Sigmoid colon (tissue), 7 donors: ENCODE measurements at places on chromosomes 7 and 10.

DNA sequence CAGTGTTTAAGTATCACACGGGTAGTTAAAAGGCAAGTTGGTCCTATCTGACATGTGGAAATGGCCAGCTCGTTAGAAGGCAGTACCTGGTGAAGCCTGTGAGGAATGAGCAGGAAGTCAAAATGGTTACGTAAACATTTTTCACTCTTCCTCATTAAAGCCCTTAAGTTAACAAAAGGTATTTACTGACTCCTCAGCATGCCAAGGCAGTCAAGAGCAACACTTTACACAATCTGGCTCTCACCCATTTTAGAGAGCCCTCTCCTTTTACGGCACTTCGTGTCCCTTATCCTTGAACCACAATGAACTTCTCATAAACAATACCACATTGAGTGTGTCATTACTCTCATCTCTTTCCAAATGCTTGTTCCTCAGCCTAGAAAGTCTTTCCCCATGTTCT, 11.0 kb upstream of the RSBN1L start:
- H3K27me3 ChIP-seq, result no peaks in the 10 kb centered on the region
- no peak for DNase-seq
- peaks cover 21% of the 10 kb centered on the region for H3K36me3 ChIP-seq
- H3K4me3 ChIP-seq, result no peak overlapping the region
- H3K4me1 ChIP-seq, result no peaks in the 10 kb centered on the region

DNA sequence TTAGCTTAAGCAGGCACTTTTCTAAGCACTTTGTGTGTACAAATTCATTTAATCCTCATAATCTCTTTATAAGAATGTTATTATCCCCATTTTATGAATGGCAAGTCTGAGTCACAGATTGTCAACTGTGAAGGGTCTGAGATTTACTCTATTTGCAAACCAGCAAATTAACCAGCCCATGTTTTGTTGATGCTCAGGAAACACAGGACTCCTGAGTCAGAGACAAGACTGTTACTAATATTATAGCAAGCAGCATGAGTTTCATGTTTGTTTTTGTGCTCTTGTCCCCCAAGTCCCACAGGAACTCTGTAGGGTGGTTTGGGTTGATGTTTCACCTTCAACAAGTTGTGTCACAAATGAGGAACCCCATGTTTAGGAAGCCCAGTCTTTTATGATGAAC, 182.0 kb upstream of the PPP1R3A start:
- no peaks in the 10 kb centered on the region for H3K27me3 ChIP-seq
- H3K4me1 ChIP-seq, result peaks cover 54% of the 10 kb centered on the region
- no peak overlapping the region for H3K4me3 ChIP-seq
- DNase-seq, result no peak

- peak; percentile 46 for DNase-seq
- no peak overlapping the region for H3K27ac ChIP-seq
- no peaks in the 10 kb centered on the region for H3K36me3 ChIP-seq
- H3K4me3 ChIP-seq, result no peak overlapping the region
- no peaks in the 10 kb centered on the region for H3K27me3 ChIP-seq
Measured at GRCh38 chr10:122290833-122291532, 19.9 kb downstream of the BTBD16 start.

DNA sequence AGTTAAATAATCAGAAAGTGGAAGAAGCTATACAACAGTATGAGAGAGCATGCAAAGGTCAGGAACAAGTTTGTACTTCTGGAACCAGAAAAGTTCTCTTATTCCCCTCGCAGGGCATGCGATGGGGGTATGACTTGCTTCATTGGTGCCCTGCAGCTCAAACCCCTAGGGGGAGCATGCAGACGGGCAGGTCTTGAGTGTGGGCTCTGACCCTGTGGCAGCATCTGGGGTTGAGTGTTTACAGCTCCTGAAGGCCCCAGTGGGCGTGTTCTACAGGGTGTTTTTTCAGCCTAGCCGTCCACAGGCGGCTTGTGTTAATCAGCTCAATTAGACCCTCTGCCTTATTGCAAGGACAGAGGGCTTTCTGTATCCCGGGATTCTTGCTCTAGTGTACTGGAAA, 44.5 kb downstream of the KIF20B start:
- no peaks in the 10 kb centered on the region for H3K4me1 ChIP-seq
- H3K36me3 ChIP-seq, result no peaks in the 10 kb centered on the region
- no peak for DNase-seq
- H3K4me3 ChIP-seq, result no peak overlapping the region
- no peaks in the 10 kb centered on the region for H3K27me3 ChIP-seq
- H3K27ac ChIP-seq, result no peak overlapping the region

DNA sequence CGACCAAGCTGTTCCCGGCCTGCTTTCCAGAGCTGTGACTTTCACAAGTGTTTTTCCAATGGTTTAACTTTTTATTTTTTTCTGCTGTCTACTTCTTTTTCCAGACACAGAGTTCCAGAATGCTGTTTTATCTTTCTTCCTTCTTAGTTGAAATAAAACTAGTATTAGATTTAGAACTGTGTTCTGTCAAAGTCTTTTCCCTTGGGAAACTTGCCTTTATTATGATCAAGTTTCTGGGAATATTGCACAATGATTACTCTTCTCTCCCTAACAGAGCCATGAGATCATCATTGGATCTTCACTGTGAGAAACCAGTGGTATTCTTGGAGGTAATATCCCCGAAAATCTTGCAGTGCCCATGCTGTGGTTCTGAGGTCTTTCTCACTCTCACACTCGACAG, 104.9 kb upstream of the KCND2 start:
- no peak for DNase-seq
- peak overlapping the region; percentile 26 for H3K27ac ChIP-seq
- H3K27me3 ChIP-seq, result no peaks in the 10 kb centered on the region
- no peaks in the 10 kb centered on the region for H3K36me3 ChIP-seq
- H3K4me1 ChIP-seq, result peaks cover 16% of the 10 kb centered on the region
- no peak overlapping the region for H3K4me3 ChIP-seq

- DNase-seq, result no peak
- H3K27me3 ChIP-seq, result no peaks in the 10 kb centered on the region
- no peak overlapping the region for H3K27ac ChIP-seq
- no peaks in the 10 kb centered on the region for H3K36me3 ChIP-seq
- no peaks in the 10 kb centered on the region for H3K4me1 ChIP-seq
Measured at GRCh38 chr10:118812393-118812740, 57.6 kb upstream of the CACUL1 start.

DNA sequence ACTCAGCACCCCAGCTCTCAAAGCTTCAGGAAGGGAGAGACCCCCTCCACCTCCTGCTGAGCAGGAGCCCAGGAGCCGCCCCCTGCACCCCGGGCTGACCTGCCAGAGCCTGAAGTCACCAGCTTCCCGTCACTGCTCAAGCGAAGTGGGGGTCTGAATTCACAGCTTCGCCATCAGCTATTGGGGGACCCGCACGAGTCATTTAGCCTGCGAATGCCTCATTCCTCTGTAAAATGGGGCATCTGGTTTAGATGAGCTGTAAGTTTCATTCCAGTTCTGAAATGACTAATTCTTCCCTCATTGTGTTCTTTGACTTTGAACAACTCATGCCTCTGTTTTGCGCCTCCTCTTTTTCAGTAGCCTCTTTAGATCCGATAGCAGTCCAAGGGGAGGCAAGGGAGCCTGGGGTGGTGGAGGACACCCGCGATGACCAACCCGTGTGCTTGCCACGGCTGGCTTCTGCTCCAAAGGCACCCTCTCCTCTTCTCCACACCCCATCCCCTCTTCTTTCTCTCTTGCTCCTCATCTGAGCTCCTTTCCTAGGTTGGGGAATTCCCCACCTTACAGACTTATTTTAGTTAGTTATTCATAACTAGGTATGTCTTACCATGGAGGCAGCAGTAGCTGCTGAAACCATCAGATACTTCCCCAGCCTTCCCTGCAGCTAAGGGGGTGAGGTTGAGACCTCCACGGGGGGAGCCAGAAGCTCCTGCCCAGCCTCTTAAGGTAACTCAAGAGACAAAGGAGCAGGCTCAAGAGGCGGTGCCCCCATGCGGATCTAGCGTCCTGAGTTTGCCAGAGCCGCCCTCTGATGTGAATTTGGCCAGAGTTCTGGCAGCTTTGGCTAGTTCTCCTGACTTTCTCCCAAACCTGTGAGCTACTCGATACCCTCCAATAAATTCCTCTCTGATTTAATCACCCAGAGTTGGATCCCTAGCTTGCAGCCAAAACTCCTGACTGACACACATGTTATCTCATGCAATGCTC, 47.7 kb downstream of the RBM17 start:
- H3K27me3 ChIP-seq, result peaks cover 47% of the 10 kb centered on the region
- no peak overlapping the region for H3K4me3 ChIP-seq
- no peaks in the 10 kb centered on the region for H3K4me1 ChIP-seq
- DNase-seq, result peak; percentile 48
- H3K27ac ChIP-seq, result no peak overlapping the region

GRCh38 chr10:43264965-43265798, 1.7 kb downstream of the RASGEF1A start:
- DNase-seq, result no peak
- H3K4me3 ChIP-seq, result no peak overlapping the region
- peaks cover 10% of the 10 kb centered on the region for H3K4me1 ChIP-seq
- peaks cover 74% of the 10 kb centered on the region for H3K27me3 ChIP-seq
- H3K27ac ChIP-seq, result no peak overlapping the region

- H3K4me1 ChIP-seq, result no peaks in the 10 kb centered on the region
- no peaks in the 10 kb centered on the region for H3K27me3 ChIP-seq
- H3K27ac ChIP-seq, result no peak overlapping the region
Measured at GRCh38 chr10:116168329-116168728, 104.7 kb downstream of the GFRA1 start.

GRCh38 chr10:107767185-107767584, 602.7 kb upstream of the SORCS1 start:
- H3K27ac ChIP-seq, result no peak overlapping the region
- DNase-seq, result no peak
- no peak overlapping the region for H3K4me3 ChIP-seq
- no peaks in the 10 kb centered on the region for H3K27me3 ChIP-seq
- H3K4me1 ChIP-seq, result no peaks in the 10 kb centered on the region

- H3K36me3 ChIP-seq, result no peaks in the 10 kb centered on the region
- no peak overlapping the region for H3K27ac ChIP-seq
- no peaks in the 10 kb centered on the region for H3K4me1 ChIP-seq
- no peaks in the 10 kb centered on the region for H3K27me3 ChIP-seq
- no peak for DNase-seq
- no peak overlapping the region for H3K4me3 ChIP-seq
Measured at GRCh38 chr7:98852826-98853225, 17.0 kb downstream of the TMEM130 start.

GRCh38 chr7:5694221-5694754, 87.2 kb downstream of the RNF216 start:
- no peaks in the 10 kb centered on the region for H3K36me3 ChIP-seq
- H3K4me1 ChIP-seq, result peaks cover 92% of the 10 kb centered on the region
- H3K27me3 ChIP-seq, result no peaks in the 10 kb centered on the region
- peak overlapping the region; percentile 37 for H3K4me3 ChIP-seq
- H3K27ac ChIP-seq, result peak overlapping the region; percentile 93
- DNase-seq, result peak; percentile 88

- peaks cover 27% of the 10 kb centered on the region for H3K4me1 ChIP-seq
- no peaks in the 10 kb centered on the region for H3K36me3 ChIP-seq
- H3K27me3 ChIP-seq, result no peaks in the 10 kb centered on the region
- DNase-seq, result peak; percentile 94
- H3K4me3 ChIP-seq, result peak within 1 kb of the TSS; percentile 82
Measured at GRCh38 chr7:55018361-55019190, at the start of gene EGFR. EGFR (plus strand) TSS chr7:55019017; CDS start chr7:55019278, 261 bp downstream.

DNA sequence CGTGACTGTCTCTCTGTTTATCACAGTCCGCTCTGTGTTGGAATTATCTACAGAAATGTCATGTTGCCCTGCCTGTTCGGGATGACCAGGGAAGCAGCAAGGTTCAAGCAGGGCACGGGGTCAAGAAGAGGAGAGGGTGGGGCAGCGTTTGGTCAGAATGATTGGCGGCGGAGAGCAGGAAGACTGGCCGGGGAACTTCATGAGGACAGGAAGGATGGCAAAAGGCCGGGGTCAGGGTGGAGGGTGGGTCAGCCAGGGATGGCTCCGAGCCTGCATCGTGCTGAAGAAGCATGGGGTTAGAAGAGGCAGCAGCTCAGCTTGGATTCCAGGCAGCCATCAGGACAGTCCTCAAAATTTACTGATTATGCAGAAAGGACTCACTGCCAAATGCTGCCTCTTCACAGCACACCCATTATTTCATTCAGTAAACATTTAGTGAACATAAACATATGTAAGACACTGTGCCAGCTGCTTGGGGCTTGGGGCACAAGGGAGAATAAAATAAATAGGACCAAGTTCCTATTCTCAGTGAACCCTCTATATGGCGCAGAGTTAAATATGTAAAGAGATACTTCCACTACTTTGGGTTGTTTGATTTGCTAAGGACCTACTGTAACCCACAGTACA, 42.8 kb downstream of the WNT2 start:
- DNase-seq, result no peak
- no peaks in the 10 kb centered on the region for H3K27me3 ChIP-seq
- no peaks in the 10 kb centered on the region for H3K4me1 ChIP-seq

DNA sequence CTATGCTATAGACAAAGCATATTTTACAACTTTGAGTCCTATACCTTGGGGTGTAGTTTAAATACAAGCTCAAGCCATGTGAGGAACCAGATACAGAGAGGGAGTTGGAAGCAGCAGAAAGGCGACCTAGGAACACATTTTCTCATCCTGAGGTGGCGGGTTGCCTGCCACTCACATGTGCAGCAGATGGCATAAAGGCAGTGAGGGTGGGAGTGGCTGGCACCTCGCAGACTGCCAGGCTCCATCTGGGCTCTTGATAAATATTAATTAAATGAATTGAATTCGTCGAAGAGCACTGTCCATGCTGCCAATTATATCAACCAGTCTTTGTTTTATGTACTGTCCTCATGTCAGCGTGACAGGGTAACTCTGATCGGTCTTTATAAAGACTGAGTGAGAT, 79.0 kb upstream of the SEMA3C start:
- H3K36me3 ChIP-seq, result no peaks in the 10 kb centered on the region
- no peaks in the 10 kb centered on the region for H3K4me1 ChIP-seq
- H3K27me3 ChIP-seq, result no peaks in the 10 kb centered on the region
- no peak overlapping the region for H3K4me3 ChIP-seq
- DNase-seq, result no peak

- no peaks in the 10 kb centered on the region for H3K27me3 ChIP-seq
- no peaks in the 10 kb centered on the region for H3K4me1 ChIP-seq
- no peak overlapping the region for H3K4me3 ChIP-seq
- no peak for DNase-seq
- no peaks in the 10 kb centered on the region for H3K36me3 ChIP-seq
Measured at GRCh38 chr10:22895252-22895651, 32.6 kb upstream of the ARMC3 start.

DNA sequence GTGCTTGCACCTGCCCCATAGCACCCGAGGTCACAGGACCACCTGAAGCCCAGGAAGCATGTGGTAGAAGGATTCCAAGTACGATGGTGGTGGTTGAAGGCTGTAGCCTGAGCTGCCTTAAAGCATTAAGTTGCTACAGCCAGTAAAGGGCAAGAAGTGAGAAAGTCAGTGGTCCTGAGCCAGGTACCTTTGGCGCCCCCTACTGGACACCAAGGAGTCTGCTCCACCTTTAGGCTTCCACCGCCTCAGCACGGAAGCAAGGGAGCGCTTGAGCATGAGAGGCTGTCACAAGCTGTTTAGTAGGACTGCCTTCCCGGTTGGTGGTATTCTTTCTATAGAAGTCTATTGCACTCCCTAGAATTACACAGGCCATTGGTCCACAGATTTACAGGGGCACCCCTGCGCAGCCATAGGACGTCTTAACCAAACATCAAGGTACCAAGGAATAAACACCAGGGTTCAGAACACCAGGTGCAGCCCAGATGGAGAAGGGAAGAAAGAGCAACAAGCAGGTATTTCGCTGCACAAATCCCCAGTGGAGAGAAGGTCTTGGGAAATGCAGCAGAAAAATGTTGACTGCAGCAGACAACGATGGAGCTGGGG, 2.2 kb downstream of the CRTAC1 start:
- H3K4me3 ChIP-seq, result no peak overlapping the region
- no peak overlapping the region for H3K27ac ChIP-seq

- H3K36me3 ChIP-seq, result no peaks in the 10 kb centered on the region
- no peaks in the 10 kb centered on the region for H3K4me1 ChIP-seq
- H3K27ac ChIP-seq, result no peak overlapping the region
- DNase-seq, result no peak
- H3K4me3 ChIP-seq, result no peak overlapping the region
- H3K27me3 ChIP-seq, result no peaks in the 10 kb centered on the region
Measured at GRCh38 chr7:96933067-96933645, 72.2 kb upstream of the DLX6 start.
